ENCODE measurements at places on chromosomes 11 and 22.

DNA sequence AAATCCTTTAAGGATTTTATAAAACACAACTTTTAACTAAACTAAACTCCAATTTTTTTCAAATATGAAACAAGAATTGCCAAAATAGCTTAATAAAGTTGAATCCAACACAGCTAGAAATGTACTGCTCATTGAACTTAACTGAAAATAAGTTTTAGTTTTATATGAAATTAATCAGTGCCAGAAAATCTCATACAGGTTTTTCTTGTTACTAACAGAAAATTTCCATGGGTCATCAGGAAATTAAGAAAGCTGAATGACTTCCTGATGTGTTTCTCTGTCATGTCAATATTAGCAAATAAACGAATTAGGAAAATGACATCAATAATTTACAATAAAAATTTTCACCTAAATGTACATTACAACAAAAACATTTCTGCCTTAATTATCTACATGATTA, 3.5 kb downstream of the CCDC73 start:
- DNase-seq = no peak

GRCh38 chr11:97614606-97615005, 1224.8 kb downstream of the JRKL start:
- DNase-seq = no peak

DNA sequence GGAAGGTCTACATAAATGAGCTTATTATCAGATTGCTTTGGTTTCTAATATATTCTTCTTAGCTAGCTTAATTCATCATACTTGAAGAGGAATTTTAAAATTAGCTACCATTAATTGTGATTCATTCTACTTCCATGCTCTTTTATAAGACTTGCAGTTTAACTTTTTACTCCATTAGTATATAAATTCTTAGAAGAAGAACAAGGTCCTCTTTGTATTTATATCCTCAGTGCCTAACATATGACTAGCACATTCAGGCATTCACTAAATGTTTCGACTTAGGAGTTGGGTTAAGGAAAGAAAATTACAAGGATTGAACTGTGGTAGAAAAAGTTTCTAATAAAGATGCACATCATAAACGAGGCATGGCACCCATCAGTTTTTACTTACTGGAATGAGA, 1135.5 kb downstream of the JRKL start:
- DNase-seq = no peak

- DNase-seq = peak; percentile 60
These were observed 206.4 kb downstream of the DBX1 start for GRCh38 chr11:19953909-19954308.

DNA sequence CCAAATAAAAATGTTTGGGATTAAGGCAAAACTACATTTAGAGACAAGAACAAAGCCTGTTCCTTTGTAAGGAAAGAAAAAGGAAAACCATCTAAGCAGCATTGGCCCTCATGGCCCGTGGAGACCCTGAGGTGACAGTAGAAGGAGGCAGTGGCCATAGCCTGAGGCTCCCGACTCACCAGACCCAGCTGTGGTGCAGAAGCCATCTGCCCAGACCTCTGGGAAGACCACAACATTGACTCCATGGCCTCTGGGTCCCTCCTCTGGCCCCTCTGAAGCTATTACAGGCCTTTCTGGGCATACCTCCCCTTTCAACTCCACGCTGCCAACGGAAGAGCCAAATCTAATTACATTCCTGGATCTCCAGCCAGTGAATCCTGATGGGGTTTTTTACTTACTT, 6.4 kb downstream of the PRAME start:
- DNase-seq = no peak

- DNase-seq = peak; percentile 53
These were observed 56.0 kb upstream of the BID start for GRCh38 chr22:17830043-17830961.

GRCh38 chr11:65927904-65928397, 8.7 kb downstream of the DRAP1 start:
- no peak for DNase-seq

- no peak for DNase-seq
These were observed 68.7 kb downstream of the PRR5L start for GRCh38 chr11:36364551-36365325.

GRCh38 chr11:38814670-38815069, 2216.6 kb upstream of the RAG2 start:
- DNase-seq = peak; percentile 47

DNA sequence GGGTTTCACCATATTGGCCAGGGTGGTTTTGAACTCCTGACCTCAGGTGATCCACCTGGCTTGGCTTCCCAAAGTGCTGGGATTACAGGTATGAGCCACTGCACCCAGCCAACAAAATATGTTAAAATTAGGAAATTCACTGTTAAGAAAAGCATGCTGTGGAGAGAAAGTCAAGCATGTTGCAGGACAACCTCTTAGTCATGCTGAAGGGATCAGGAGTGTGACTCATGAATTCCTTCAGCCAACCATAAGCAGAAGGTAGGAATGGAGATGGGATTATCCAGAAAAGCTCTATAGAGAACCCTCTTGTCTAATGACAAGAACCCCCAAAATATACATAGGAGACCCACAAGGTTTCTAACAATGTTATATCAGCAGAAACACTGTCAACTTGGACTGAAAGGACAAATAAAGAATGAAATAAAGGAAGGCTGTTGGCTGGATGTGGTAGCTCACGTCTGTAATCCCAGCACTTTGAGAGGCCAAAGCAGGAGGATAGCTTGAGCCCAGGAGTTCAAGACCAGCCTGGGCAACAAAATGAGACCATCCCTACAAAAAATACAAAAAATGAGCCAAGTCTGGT, 16.0 kb downstream of the MRTFA start:
- DNase-seq = peak; percentile 71

DNA sequence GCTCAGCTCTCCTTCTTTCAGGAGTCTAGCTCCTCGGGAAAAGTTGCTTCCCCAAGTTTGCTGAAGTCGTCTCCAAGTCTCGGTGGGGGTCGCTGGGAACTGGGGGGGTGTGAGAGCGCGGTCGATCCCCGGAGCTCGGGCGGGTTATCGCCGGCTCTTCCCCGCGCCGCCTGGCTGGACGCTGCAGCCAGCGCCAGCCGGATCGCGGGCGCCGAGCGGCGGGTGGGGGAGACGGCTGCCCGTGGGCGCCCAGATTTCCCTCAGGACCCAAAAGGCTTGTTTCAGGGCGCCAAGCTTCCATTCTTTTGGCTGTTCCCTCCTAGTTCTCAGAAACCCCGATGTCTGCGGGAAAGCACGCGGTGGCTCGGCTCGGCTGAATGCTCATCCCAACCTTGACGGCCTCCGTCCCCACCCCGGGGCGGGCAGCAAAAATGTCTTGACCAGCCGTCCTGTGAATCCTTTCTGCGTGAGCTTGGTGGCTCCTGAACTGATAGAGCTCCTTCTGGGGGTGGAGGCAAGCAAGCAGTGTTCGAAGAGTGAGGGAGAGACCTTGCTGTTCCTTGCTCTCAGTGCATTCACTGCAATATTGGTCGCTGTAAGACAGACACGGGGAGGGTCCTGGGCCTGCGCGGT, 1.7 kb downstream of the ZBTB16 start:
- no peak for DNase-seq

GRCh38 chr11:78312712-78313111, 104.9 kb downstream of the GAB2 start:
- no peak for DNase-seq

GRCh38 chr11:59208956-59209355, 3.8 kb downstream of the MPEG1 start:
- DNase-seq = no peak

DNA sequence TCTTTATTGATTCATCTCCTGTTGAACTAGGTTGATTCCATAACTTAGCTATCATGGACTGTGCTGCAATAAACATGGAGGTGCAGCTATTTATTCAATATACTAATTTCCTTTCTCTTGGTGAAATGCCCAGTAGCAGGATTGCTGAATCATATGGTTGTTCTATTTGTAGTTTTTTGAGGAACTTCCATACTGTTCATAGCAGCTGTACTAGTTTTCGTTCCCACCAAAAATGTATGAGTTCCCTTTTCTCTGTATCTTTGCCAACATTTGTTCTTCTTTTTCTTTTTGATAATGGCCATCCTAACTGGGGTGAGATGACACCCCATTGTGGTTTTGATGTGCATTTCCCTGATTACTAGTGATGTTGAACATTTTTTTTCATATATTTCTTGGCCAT, 87.2 kb upstream of the NAV2 start:
- no peak for DNase-seq
